ENCODE measurements at places on chromosomes 3 and 15. TPM values are rescaled to one million over a fixed set of nuclear protein-coding genes. Genes with fewer than 3 reads are reported as not detected.

DNA sequence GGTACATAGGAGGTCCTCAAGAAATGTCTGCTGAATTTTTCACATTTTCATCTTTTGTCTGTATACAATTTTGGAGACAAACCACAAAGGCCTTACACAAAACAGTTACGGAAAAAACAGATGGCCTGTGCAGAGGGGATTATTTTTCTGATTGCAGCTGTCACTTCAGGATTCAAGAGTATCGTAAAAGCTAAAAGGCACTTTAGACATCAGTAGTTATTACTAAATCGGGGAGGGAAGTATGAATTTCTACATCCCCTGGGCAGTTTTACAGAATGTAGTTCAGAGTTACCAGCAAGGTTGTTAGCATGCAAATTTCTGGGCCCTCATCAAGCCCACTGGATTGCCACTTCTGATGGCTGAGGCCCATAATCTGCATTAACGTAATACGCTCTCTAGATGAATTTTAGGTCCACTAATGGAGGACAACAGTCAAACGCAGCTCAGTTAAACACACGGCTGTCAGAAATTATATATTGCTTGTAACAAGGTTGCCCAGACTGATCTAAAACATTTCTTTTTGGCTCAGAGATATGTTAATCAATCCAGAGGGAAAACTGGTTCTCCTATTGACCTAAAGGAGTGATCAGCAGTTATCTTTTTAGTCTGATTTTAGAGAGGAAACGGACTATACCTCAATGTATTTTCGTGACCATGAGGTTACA lies 1.1 kb downstream of the RIOX2 start:
- DNase-seq, result peak; percentile 79

- no peak for DNase-seq
Observed at GRCh38 chr3:118468801-118469200, 565.8 kb downstream of the IGSF11 start.

GRCh38 chr3:9179826-9180763 lies 69.4 kb downstream of the SRGAP3 start:
- no peak for DNase-seq

The GCSAM gene
- 39.2 TPM for total RNA-seq

The CHST13 gene
- total RNA-seq, result not detected
